ENCODE measurements at places on chromosomes 5 and 9. TPM values are rescaled to one million over a fixed set of nuclear protein-coding genes. Genes with fewer than 3 reads are reported as not detected.

The SIT1 gene
- polyA plus RNA-seq, result 0.58 TPM

The ANKRD18B gene
- 0.22 TPM for polyA plus RNA-seq

The NCS1 gene
- 3.9 TPM for polyA plus RNA-seq

The PNPLA7 gene
- polyA plus RNA-seq, result 22.3 TPM

The GNAQ gene
- polyA plus RNA-seq, result 16.8 TPM

The SLC28A3 gene
- polyA plus RNA-seq, result 2.7 TPM

The HINT2 gene
- polyA plus RNA-seq, result 54.7 TPM

The SLC6A18 gene
- polyA plus RNA-seq, result not detected

The MARCHF11 gene
- polyA plus RNA-seq, result 0.32 TPM

The C1QTNF3 gene
- polyA plus RNA-seq, result 1.9 TPM

The PDE6A gene
- not detected for polyA plus RNA-seq

The OTULINL gene
- 7.3 TPM for polyA plus RNA-seq

The ZNF354C gene
- 1.2 TPM for polyA plus RNA-seq

The CDKN2B gene
- 1.6 TPM for polyA plus RNA-seq

The LRRC26 gene
- polyA plus RNA-seq, result 0.40 TPM

The EGFLAM gene
- polyA plus RNA-seq, result 7.5 TPM

The TRPM6 gene
- 0.09 TPM for polyA plus RNA-seq

The AMBP gene
- 57.3 TPM for polyA plus RNA-seq

The SLC6A19 gene
- polyA plus RNA-seq, result not detected

The SOX30 gene
- 0.07 TPM for polyA plus RNA-seq

The HTR4 gene
- not detected for polyA plus RNA-seq

The TRPM3 gene
- polyA plus RNA-seq, result 0.22 TPM

The FIBCD1 gene
- 0.21 TPM for polyA plus RNA-seq

The F2RL2 gene
- polyA plus RNA-seq, result 0.07 TPM

The CMYA5 gene
- polyA plus RNA-seq, result 1.8 TPM

The WDR5 gene
- 22.9 TPM for polyA plus RNA-seq

The SPINK1 gene
- 136 TPM for polyA plus RNA-seq

The SYK gene
- 7.4 TPM for polyA plus RNA-seq

The CCDC171 gene
- polyA plus RNA-seq, result 0.97 TPM

The DNAH5 gene
- 0.85 TPM for polyA plus RNA-seq

The OR1Q1 gene
- not detected for polyA plus RNA-seq

The INSYN2B gene
- polyA plus RNA-seq, result not detected

The TSLP gene
- 4.5 TPM for polyA plus RNA-seq

The ADAMTS13 gene
- 2.7 TPM for polyA plus RNA-seq

The PROB1 gene
- 0.32 TPM for polyA plus RNA-seq

The INSL6 gene
- polyA plus RNA-seq, result not detected

The FAM169A gene
- 0.30 TPM for polyA plus RNA-seq

The NKD2 gene
- 8.8 TPM for polyA plus RNA-seq

The PCDHB2 gene
- polyA plus RNA-seq, result 0.79 TPM

The PCSK5 gene
- polyA plus RNA-seq, result 8.8 TPM

The C9orf50 gene
- not detected for polyA plus RNA-seq

The ZSWIM6 gene
- polyA plus RNA-seq, result 6.5 TPM

The SPAG8 gene
- 0.80 TPM for polyA plus RNA-seq

The FYB1 gene
- polyA plus RNA-seq, result 1.1 TPM

The SOHLH1 gene
- polyA plus RNA-seq, result not detected

The CLIC3 gene
- 3.0 TPM for polyA plus RNA-seq

The EHMT1 gene
- 40.3 TPM for polyA plus RNA-seq

All from adipose tissue (tissue), 3 donors.